Fibroblast of the aortic adventitia (primary cell): ENCODE measurements at places on chromosomes 11 and 22. TPM values are rescaled to one million over a fixed set of nuclear protein-coding genes. Genes with fewer than 3 reads are reported as not detected.

The INS gene
- not detected in 2 replicates for total RNA-seq

- DNase-seq: no peak
Observed at GRCh38 chr11:116328391-116328790, 444.4 kb downstream of the BUD13 start.

DNA sequence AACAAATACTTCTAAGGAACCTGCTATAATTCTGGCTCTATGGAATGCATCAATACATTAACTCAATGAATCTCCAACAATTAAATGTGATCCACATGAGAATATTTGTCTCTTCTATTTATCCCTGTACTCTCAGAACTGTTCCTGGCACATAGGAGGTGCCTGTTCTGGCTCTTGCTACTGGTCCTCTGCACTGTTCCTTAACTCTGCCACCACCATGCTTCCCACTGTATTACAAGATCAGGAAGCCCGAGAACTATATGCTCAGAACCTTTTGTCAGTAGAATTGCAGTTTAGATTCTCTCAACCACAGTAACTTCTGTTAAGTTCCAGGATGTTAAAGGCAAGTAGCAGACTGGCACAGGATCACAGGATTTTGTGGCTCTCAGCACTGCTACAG is 376.3 kb upstream of the CCDC90B start:
- no peak for DNase-seq

The PATE2 gene
- total RNA-seq: 0.18 and 3.2 TPM in 2 replicates

DNA sequence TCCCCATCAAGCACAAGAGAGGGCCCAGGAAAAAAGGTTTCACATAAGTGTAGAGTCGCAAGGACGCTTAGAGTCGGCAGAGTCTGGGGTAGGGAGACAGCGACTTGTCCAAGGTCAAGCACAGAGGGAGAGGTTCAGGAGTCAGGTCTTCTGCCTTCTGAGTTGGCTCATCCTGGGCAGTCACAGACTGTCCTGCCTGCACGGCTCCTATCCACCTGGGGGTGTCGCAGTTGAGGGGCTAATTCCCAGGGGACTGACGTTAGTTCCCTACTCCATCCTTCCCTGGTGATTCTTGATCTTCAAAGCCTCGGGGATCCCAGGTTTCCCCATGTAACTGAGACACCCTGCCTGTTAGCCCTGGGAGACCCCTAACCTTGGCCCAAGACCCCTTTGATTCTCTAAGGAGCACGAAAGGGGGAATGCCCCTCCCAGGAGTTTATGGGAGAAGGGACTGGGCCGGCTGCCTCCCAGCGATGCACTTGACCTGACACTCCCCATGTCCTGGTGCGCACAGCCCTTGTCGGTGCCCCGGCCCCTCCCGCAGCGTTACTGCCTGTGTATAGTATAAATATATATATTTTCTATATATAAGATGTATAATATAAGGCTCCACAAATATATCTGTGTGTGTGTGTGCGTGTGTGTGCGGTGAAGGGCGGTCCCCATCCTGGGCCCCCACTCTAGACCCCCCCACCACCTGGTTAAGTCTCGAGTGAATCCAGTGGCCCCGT is 14.7 kb upstream of the TAB1 start:
- no peak for DNase-seq

The HORMAD2 gene
- total RNA-seq: not detected in 2 replicates

The CD248 gene
- 99.1 and 193 TPM in 2 replicates for total RNA-seq

The MMP11 gene
- total RNA-seq: 5.1 and 47.8 TPM in 2 replicates

DNA sequence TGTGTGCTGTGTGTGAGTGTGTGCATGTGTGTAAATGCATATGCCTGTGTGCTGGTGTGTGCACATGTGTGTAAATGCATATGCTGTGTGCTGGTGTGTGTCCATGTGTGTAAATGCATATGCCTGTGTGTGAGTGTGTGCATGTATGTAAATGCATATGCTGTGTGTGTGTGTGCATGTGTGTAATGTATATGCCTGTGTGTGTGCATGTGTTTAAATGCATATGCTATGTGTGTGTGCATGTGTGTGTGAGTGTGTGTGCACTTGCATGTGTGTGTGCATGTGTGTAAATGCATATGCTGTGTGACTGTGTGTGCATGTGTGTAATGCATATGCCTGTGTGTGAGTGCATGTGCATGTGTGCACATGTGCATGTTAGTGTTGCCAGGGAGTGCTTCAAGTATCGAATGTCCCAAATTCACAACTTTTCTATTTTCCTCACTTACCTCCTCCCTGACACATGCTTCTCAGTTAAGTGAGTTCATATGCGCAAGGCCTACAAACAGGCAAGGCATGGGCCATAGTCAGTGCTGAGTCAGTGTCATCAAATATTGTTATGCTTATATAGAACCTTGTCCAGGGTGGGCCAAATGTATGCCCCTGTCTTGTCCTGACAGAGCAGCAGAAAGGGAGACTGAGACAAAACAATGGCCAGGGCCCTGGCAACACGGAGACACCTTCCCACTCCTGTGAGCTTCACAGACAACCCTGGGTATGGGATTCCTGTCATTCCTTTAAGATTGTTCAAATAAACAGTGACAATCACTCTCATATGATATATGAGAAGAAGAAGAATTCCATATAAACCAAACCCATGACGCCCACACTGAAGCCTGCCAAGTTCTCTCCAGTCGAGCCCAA is 38.6 kb downstream of the GGTLC2 start:
- DNase-seq: peak; percentile 35

GRCh38 chr11:61754534-61755482 is 2.4 kb downstream of the MYRF start:
- no peak for DNase-seq

The KCNK4 gene
- total RNA-seq: not detected in 2 replicates

DNA sequence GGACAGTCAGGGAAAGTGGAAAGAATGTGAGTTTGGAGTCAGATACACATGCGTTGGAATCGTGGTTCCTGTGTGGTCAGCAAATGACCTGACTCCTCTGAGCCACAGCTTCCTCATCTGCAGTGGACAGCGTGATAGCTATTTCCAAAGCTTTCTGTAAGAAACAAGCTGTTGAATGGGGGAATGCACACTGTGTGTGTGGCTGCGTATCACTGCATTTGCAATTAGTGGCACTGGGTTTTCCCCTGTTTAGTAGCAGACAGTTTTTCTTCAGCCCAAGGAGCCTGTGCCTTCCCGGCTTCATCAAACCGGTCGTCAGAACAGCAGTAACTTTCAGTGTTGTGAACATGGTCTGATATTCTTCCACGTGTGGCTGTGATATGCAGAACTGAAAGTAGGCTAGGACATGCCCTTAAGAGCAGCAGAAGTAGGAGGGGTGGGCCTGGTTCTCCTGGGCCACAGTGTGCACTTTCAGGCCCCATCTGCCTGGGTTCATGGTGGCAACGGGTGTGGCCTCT is 121.5 kb downstream of the RRAS2 start:
- no peak for DNase-seq

DNA sequence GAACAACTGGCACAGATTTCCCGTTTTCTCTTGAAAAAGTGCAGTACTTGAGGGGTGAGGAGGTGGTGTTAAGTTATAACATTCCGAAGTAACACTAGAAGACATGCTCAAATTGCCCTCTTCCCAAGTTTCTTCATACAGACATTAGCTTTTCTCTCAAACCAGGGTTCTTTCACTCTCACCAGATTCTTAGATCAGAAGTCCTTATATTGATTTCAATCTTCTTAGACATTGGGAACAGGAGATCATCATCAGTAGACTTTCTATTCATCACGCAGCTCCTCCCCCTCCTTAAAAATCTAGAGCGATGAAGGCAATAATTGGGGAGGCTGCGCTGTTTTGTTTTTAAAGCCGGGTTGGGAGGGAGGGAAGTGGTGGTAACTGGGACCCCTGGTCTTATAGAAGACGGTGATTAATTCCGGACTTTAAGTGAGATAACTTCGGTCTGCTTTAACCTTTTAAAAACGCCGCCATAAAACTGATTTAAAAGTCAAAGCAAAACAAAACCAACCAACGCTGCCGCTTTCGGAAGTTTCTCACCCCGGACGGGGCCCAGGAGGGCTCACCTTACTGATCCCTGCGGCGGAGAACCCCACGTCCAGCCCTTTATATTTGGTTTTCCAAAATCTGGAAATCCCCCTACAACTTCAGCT is 665 bp downstream of the USP28 start:
- DNase-seq: peak; percentile 33

GRCh38 chr22:45564349-45565030 is 61.8 kb downstream of the FBLN1 start:
- DNase-seq: no peak

The NXPE2 gene
- 0.09 TPM in 1 of 2 replicates, not detected in the other for total RNA-seq

The TMPRSS5 gene
- 0.09 TPM in 1 of 2 replicates, not detected in the other for total RNA-seq

The TP53AIP1 gene
- not detected in 2 replicates for total RNA-seq

GRCh38 chr11:118763041-118763440 is 27.9 kb downstream of the DDX6 start:
- DNase-seq: no peak

GRCh38 chr11:119610836-119611426 is 118.1 kb downstream of the NECTIN1 start:
- no peak for DNase-seq

DNA sequence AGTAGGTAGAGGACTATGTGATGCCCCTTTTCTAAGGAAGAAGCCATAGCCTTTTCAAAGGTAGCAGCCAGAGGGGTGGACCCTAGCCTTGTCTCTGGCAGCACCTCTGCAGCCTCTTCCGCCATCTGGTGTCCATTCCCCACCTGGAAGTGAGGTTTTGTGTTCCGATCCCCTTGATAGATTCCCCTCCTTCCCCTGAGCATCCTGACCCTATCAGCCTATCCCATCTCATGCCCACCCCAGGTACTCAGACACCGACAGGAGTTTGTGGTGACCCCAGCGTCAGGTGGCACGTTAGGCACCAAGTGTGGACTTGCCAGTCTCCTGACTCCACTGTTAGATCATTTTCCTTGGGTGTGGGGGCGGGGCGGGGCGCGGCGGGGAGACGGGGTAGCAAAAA is 398 bp upstream of the FAM89B start:
- DNase-seq: peak; percentile 54

The PRMT3 gene
- 17.3 and 19.3 TPM in 2 replicates for total RNA-seq

DNA sequence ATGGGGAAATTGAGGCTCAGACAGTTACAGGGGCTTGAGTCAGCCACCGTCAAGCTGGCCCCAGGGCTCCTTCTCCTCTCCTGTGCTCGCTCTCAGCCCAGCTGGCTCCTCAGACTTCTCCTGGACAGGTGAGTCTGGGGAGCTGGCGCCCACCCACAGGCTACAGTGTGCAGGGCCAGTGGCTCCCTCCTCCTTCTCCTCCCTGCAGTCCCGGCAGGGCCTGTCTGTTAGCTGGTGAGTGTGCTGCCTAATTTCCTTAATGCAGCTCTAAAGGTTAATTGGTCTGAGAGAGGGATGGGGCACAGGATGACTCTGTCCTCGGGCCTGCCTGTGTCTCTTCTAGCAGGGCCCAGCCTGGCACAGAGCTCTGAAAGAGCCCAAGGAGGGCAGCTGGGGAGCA is 31.7 kb downstream of the LMO1 start:
- no peak for DNase-seq

DNA sequence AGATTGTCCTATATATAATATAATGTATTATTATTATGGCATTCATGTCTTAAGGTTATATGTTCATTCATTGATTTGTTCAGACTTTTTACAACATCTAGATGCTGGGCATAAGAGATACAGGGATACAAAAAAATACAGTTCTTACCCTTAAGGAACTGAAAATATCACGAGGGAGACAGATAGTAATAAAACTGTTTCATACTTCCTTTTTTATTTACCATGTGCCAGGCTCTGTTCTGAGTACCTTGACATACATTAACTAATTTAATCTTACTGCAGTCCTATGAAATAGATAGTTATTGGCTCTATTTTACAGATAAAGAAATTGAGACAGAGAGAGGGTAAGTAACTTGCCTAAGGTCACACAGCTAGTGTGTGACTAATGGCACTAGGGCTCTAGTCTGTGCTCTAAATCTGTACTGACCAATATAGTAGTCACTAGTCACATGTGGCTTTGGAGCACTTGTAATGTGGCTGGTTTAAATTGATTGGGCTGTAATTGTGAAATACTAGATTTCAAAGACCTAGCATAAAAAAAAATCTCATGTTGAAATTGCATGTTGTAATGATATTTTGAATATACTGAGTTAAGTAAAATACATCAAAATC is 21.3 kb downstream of the TRIM44 start:
- DNase-seq: peak; percentile 32

The TLCD5 gene
- total RNA-seq: 5.8 and 6.4 TPM in 2 replicates

- no peak for DNase-seq
Observed at GRCh38 chr11:113444502-113445123, 30.6 kb downstream of the DRD2 start.

The MRGPRX4 gene
- not detected in 2 replicates for total RNA-seq

The APOL3 gene
- total RNA-seq: 17.4 and 25.8 TPM in 2 replicates

- DNase-seq: peak; percentile 36
Observed at GRCh38 chr11:57349491-57350274, 11.5 kb downstream of the P2RX3 start.

The DDTL gene
- total RNA-seq: 0.81 and 1.8 TPM in 2 replicates

The HIPK3 gene
- 164 and 369 TPM in 2 replicates for total RNA-seq

- peak; percentile 73 for DNase-seq
Observed at GRCh38 chr11:132028380-132029240, 658.2 kb downstream of the NTM start.

DNA sequence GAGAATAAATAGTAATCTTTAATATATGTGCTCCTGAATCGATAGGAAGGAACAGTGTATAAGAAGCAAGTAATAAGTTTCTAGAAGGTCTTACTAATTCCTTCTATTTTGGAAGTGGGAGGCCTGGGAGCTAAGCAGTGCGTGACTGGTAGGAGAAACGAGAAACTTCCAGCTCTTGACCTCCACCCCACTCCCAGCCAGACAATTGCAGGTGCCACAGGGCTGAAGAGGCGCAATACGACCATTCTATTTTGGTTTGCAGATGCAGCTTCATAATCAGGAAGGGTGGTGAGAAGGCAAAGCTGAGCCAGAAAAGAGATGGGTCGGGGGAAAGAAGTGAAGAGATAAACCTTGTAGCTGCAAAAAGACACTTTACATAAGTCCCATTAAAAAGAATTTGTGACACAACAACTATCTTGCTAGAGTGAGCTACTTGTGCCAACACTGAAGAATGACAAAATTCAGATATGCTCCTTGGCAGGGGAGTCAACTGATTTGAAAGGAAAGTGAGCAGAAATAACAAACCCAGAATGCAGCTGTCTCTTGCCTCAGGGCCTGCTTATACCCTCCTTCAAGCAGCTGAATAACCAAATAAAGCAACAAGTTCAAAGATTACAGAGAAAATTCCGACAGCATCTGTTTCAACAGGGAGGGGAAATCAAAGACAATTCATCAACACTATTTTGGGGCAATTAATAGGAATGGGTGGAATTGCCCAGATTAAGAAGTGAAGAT is 35.1 kb downstream of the GRIA4 start:
- DNase-seq: no peak

The FOXRED2 gene
- total RNA-seq: 27.8 and 28.1 TPM in 2 replicates
